Pancreas (tissue), 10 donors: ENCODE measurements at places on chromosomes 13 and 19. TPM values are rescaled to one million over a fixed set of nuclear protein-coding genes. Genes with fewer than 3 reads are reported as not detected.

GRCh38 chr13:97307882-97308624, 85.9 kb downstream of the MBNL2 start:
- H3K4me3 ChIP-seq, result no peak overlapping the region
- H3K36me3 ChIP-seq, result no peaks in the 10 kb centered on the region

- H3K27ac ChIP-seq, result peak overlapping the region; percentile 78
Observed at GRCh38 chr19:39130337-39131254, 5.0 kb downstream of the PAK4 start.

CGB2 gene
- not detected for total RNA-seq

DNA sequence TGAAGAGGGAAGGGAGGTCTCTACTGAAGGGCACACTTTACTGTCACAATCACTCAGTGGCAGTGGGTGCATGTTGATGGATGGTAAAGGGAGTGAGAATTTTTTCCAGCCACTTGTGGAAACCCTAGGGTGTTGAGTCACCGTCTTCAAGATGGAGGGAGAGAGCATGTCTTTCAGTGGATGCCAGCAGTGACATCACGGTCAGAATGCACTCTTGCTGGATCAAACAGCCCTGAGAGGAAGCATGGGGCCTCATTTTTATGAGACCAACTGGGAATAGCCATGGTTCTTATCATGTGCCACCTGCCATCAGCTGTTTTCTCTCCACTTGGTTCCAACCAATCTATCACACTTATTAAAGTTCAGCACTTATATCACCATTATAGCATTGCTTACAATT, 182.5 kb downstream of the KCNRG start:
- H3K27me3 ChIP-seq, result no peaks in the 10 kb centered on the region
- no peak overlapping the region for H3K27ac ChIP-seq
- no peaks in the 10 kb centered on the region for H3K4me1 ChIP-seq
- no peak for DNase-seq
- no peak overlapping the region for H3K4me3 ChIP-seq

GRCh38 chr19:30891051-30891450, 458.2 kb downstream of the TSHZ3 start:
- no peaks in the 10 kb centered on the region for H3K27me3 ChIP-seq
- no peak for DNase-seq
- no peak overlapping the region for H3K27ac ChIP-seq

KLF2 gene
- 6.0 TPM for total RNA-seq

GRCh38 chr13:33340631-33341030, 55.1 kb upstream of the STARD13 start:
- no peaks in the 10 kb centered on the region for H3K27me3 ChIP-seq
- no peak overlapping the region for H3K4me3 ChIP-seq
- H3K36me3 ChIP-seq, result no peaks in the 10 kb centered on the region
- no peaks in the 10 kb centered on the region for H3K4me1 ChIP-seq
- H3K27ac ChIP-seq, result no peak overlapping the region
- DNase-seq, result no peak

DNA sequence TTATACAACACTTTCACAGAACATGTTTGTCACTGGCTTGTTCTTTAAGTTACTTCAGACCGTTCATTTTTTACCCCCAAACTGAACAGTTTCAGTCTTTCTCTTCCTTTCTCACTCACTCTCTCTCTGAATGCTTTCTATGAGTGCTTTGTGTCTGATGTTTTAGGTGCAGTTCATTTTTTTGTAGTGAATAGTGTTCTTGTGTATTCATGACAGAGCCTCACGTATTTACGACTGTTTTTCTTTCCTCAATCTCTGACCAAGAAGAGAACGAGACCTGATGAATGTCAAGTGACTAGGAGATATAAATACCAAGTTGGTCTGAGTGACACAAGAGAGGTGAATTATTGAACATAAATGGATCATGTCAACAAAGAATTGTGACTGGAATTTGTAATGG, 1525.0 kb upstream of the MIR17HG start:
- no peaks in the 10 kb centered on the region for H3K36me3 ChIP-seq
- H3K27me3 ChIP-seq, result no peaks in the 10 kb centered on the region
- H3K4me3 ChIP-seq, result no peak overlapping the region
- no peak for DNase-seq

LHFPL6 gene
- total RNA-seq, result 9.6 TPM

DNA sequence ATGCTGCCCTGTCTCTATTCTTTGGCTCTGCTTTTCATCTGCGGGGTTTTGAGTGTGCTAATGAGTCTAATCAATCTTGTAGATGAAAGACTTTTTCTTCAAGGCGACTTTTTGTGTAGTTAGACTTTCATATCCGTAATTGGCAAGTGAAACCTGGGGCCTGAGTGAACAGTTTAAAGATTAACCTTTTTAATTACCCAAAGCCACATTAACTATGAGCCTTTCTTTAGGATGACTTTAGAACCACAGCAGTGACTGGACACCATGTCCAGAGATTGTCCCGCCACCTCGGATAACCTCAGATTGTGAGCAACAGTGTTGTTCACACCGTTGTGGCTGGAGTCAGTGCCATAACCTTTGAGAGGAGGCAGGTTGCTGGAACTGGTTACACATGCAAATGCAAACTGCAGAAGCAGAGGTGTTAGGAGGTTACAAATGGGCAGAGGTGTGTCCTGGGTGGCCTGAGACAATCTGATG, 58.7 kb downstream of the SIAH3 start:
- no peaks in the 10 kb centered on the region for H3K4me1 ChIP-seq
- no peaks in the 10 kb centered on the region for H3K27me3 ChIP-seq

- H3K27ac ChIP-seq, result no peak overlapping the region
- H3K4me1 ChIP-seq, result no peaks in the 10 kb centered on the region
- no peaks in the 10 kb centered on the region for H3K27me3 ChIP-seq
- H3K36me3 ChIP-seq, result no peaks in the 10 kb centered on the region
- no peak for DNase-seq
- no peak overlapping the region for H3K4me3 ChIP-seq
Observed at GRCh38 chr19:48182434-48182833, 12.0 kb downstream of the ZSWIM9 start.

ZNF563 gene
- total RNA-seq, result 1.5 TPM

DNA sequence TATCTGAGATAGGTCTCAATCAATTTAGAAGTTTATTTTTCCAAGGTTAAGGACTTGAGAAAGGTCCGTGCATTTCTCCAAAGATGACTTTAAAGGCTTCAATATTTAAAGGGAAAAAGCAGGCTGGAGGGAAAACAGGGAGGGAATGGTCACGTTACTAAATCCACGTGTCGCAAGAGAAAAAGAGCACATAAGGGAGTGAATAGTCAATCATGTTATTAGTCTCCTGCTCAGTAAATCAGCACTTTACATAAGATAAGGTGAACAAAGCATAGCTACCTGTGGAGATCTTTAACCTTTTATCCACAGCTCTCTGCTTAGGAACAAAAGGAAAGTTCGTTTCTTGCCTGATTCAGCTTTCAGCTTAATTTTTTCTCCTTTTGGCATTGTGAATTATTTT, 31.3 kb upstream of the LSM14A start:
- no peak overlapping the region for H3K27ac ChIP-seq
- DNase-seq, result no peak
- no peaks in the 10 kb centered on the region for H3K36me3 ChIP-seq
- no peaks in the 10 kb centered on the region for H3K27me3 ChIP-seq
- no peak overlapping the region for H3K4me3 ChIP-seq

DNA sequence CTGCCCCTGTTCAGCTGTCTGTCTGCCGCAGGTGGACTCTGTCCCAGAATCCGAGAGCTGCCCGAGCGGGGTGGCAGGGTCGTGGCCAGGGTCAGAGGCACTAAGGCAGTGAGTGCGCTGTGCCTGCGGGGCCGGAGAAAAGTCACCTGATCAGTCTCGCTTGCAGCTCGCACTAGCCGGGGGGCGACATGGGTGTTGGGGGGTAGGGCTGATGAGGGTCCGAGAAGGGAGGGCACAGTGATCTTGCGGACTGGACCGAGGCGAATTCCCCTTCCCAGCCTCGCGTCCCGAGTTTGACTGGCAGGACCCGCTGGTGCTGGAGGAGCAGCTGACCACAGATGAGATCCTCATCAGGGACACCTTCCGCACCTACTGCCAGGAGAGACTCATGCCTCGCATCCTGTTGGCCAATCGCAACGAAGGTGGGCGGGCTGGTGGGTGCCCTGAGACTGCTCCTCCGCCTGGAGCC, 627 bp downstream of the GCDH start:
- no peaks in the 10 kb centered on the region for H3K27me3 ChIP-seq
- DNase-seq, result peak; percentile 82
- H3K36me3 ChIP-seq, result no peaks in the 10 kb centered on the region
- H3K4me1 ChIP-seq, result no peaks in the 10 kb centered on the region
- peak overlapping the region; percentile 86 for H3K4me3 ChIP-seq

NLRP7 gene
- 0.06 TPM for total RNA-seq

PEAK3 gene
- total RNA-seq, result 0.81 TPM

DNA sequence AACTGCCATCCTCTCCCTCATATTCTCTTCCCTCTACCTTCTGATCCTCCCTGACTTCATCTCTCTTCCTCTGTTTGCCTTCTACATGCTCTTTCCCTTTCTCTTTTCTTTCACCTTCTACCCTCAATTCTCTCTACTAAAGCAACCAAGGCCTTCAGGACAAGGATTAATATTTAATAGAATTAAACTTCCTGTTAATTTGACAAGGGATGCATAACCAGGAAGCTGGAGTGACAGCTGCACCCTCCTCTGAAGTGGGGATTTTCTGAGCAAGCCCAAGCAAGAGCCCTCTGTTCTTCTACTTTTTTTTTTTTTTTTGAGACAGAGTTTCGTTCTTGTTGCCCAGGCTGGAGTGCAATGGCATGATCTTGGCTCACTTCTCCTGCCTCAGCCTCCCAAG, 63.4 kb upstream of the MED4 start:
- no peaks in the 10 kb centered on the region for H3K36me3 ChIP-seq
- no peak for DNase-seq
- H3K4me3 ChIP-seq, result no peak overlapping the region
- H3K27me3 ChIP-seq, result no peaks in the 10 kb centered on the region

DNA sequence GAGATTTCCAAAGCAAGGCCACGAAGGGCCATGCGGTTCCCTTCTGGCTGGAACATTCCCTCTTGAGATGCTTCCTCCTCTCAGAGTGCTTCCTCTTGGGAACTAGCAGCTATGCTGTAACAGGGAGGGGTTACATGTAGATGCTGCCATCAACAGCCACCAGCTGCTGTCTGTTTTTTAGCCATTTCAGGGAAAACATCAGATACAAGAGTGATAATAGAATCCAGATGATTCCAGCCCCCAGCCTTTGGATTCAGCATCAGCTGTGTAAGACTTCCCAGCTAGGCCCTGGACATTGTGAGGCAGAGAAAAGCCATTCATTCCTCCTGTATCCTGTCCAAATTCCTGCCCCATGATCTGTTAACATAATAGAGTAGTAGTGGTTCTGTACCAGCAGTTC, 8.2 kb upstream of the ZNF177 start:
- H3K4me3 ChIP-seq, result no peak overlapping the region
- H3K36me3 ChIP-seq, result no peaks in the 10 kb centered on the region
- no peaks in the 10 kb centered on the region for H3K4me1 ChIP-seq
- no peaks in the 10 kb centered on the region for H3K27me3 ChIP-seq
- H3K27ac ChIP-seq, result no peak overlapping the region

FPR3 gene
- total RNA-seq, result 0.63 TPM

DNA sequence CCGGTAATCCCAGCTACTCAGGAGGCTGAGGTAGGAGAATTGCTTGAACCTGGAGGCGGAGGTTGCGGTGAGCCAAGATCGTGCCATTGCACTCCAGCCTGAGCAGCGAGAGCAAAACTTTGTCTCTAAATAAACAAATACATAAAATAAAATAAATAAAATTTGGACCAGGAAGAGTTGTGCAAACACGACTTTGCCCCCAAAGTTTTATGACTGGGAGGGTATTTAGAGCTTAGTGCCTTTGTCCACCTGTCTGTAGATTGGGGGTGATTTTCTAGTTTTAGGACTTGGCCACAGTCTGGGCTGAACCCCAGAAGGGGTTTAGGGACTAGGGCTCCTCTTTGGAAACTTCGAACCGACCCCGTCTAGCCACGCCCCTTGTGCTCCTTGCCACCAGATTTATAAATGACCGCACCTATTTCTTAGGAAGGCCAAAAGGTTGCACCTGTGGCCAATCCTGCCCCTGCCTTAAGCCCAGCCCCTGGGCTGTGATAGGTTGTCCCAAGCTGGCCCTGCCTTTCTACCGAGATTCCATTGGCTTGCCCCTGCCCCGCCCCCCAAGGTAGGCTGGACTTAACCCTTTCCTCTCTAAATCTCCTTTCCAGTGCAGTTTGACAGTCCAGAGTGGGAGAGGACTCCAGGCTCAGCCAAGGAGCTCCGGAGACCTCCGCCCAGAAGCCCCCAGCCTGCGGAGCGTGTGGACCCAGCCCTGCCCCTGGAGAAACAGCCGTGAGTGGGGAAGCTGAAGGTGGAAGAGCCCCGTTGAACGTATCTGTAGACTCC, 5.3 kb downstream of the SHD start:
- no peaks in the 10 kb centered on the region for H3K36me3 ChIP-seq
- H3K27me3 ChIP-seq, result no peaks in the 10 kb centered on the region

GRCh38 chr19:31438401-31439269, 89.4 kb upstream of the TSHZ3 start:
- no peak overlapping the region for H3K27ac ChIP-seq
- H3K27me3 ChIP-seq, result no peaks in the 10 kb centered on the region
- H3K4me3 ChIP-seq, result no peak overlapping the region
- no peaks in the 10 kb centered on the region for H3K36me3 ChIP-seq

DNA sequence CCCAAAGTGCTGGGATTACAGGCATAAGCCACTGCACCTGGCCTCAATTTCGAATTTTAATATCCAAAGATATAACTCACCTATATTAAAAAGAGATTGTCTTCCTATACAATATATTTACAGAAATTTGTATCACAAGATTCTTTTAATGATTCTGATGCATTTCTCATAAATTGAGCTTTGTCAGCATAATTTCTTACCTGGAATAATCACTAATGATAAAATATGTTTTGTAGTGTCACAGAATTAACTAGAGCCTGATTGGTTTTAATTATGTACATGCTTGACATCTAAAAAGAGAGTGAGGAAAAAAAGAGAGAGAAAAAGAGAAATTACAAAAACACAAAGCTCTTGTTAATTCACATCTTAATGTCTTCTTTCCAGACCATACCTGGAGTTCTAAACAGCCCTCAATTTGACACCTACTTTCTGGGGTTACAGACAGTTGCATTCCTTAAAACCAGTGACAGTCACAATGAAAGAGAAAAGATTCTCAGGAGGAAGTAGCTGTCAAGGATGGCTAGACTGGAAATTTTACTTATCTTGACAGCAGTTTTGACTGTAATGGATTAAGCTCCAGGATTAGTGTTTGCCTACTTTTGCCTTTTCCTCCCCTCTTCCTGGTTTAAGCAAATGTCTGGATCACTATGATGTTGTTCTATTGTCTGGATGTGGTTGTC, 214.4 kb downstream of the SPRY2 start:
- no peak overlapping the region for H3K4me3 ChIP-seq
- no peaks in the 10 kb centered on the region for H3K36me3 ChIP-seq
- H3K4me1 ChIP-seq, result peaks cover 11% of the 10 kb centered on the region
- no peak for DNase-seq

DIRAS1 gene
- 6.5 TPM for total RNA-seq

DNA sequence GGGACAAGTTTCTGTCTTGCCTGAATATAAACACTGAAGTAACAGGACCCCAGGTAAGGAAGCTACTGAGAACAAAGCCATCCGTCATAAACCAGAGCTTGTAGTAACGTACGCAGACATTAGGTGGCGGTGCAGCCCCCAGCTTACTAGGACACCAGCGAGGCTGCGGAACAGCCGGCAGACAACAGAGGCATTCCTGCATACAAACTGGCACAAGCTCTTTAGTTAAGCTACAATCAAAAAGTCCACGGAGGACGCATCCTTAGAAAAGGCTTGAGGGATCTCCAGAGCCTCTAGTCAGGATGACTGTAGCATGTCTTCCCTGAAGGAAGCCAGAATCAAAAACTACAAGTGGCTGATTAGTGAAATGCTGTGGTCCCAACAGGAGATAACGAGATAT, 26.2 kb downstream of the ZNF160 start:
- H3K4me1 ChIP-seq, result no peaks in the 10 kb centered on the region
- peak; percentile 25 for DNase-seq
- H3K27ac ChIP-seq, result no peak overlapping the region
- peaks cover 14% of the 10 kb centered on the region for H3K36me3 ChIP-seq
- H3K4me3 ChIP-seq, result no peak overlapping the region
- no peaks in the 10 kb centered on the region for H3K27me3 ChIP-seq

CAPN12 gene
- 8.0 TPM for total RNA-seq
